Endothelial cell (in vitro differentiated cells): ENCODE measurements at places on chromosomes 16 and 17. TPM values are rescaled to one million over a fixed set of nuclear protein-coding genes. Genes with fewer than 3 reads are reported as not detected.

The CCDC154 gene
- 2.4 TPM for total RNA-seq

The DNASE1L2 gene
- total RNA-seq = 1.0 TPM

The TBC1D3K gene
- not detected for total RNA-seq

DNA sequence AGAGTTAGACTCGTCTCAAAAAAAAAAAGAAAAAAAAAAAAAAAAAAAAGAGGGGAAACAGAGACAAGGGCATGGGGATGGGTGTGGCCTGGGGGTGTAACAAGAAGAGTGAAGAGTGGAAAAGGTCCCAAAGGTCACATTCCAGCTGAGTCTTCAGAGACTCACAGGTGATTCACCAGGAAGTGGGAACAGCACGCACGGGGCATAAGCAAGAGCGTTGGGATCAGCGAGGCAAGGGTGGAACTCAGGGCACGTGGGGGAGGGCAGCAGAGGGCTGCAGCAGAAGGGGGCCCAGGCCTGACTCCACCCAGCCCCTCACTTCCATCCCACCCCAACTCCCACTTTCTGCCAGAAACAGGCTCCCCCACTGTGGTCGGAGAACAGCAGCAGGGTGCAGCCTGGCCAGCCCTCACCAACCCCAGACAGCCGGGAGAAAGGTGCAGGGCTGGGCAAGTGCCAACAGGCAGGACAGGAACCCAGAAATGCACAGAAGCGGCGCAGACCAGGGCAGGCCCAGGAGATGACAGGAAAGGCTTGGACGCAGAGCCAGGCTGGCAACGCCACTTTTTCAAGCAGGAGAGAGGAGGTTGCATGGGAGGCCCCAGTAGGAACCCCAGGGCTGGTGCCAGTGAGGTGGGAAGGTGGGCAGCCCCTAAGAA lies 3.3 kb downstream of the MEAK7 start:
- no peak for DNase-seq

- DNase-seq = no peak
Measured at GRCh38 chr17:78014646-78015045, 56.1 kb downstream of the TNRC6C start.
